ENCODE measurements at places on chromosomes 5 and 9.

DNA sequence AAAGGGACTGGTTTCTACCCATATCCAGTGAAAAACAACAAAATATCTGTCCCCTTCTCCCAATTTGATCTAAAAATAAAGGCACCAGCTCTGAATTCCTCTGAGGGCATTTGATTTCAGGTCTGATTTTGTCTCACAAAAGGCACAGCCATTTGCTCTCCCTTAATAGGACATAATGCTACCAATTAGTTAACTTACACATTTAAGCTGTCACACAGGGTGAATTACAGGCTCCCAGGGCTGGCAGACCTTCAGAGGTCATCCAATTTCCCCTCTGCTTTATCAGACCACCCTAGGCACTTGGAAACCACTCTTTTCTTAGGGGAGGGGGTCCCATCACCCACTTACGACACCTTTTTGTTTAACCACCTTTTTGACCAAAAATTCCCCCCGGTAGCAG is 319.9 kb downstream of the SPOCK1 start:
- no peak for DNase-seq

- DNase-seq: no peak
Measured at GRCh38 chr5:23717486-23717885, 210.1 kb downstream of the PRDM9 start.

DNA sequence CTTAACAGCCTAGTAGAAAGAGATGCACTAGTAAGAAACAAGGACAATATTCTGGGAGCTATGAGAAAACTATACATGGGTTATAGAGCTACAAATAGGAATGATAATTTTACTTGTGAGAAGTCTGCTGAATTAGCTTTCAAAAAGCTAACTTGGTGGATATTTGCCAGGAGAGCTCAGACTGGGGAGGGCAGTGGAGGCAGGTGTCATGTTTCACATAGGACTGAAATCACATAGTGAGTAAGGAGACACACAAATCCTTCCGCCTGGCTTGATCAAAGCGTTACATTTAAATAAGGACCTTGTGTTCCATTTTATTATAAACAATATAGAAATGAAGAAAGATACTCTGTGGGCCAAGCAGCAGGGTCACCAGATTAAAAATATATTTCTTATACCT is 235.0 kb downstream of the ISL1 start:
- DNase-seq: no peak

- DNase-seq: peak; percentile 94
Measured at GRCh38 chr9:94697972-94698581, 28.4 kb upstream of the AOPEP start.

DNA sequence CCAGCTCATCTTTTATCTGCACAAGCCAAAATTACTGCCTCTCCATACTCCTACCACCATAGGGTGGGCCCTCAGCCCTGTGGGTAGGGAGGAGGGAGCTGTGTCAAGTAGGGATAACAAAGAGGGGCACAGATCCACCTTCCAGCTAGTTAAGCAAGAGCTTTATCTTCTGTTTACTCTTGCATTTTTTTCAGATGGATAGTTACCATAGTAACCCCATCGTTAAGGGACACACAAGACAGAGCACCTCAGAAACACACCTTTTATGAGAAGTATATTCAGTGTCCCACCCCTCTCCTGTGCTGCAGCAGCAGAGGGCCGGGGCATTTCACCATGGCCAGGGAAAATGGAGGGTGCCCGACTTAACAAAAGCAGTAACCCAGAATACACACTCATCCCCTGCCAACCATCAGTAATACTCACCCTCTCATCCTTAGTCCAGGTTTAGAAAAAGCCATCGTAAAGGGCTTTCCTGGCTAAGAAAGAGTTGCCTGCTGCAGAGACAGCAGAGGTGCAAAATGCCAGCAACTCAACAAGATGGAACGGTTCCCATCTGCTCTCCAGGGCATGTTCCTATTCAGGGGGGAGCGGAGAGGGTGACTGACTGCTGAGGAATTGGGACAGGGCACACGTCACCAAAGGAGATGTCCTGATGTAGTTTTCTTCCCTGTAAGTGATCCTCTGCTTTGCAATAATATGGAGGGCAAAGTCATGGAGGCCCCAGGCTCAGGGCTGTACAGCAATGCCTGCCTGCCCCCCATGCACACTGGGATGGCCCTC is 25.1 kb downstream of the MACROH2A1 start:
- DNase-seq: no peak
